ENCODE measurements at places on chromosomes 2 and 18.
A peak's percentile ranks its signal among the peaks of the same experiment; 100 is the strongest.

- DNase-seq: peak; percentile 19
These were observed 100.9 kb downstream of the DPP10 start for GRCh38 chr2:114543236-114543766.

DNA sequence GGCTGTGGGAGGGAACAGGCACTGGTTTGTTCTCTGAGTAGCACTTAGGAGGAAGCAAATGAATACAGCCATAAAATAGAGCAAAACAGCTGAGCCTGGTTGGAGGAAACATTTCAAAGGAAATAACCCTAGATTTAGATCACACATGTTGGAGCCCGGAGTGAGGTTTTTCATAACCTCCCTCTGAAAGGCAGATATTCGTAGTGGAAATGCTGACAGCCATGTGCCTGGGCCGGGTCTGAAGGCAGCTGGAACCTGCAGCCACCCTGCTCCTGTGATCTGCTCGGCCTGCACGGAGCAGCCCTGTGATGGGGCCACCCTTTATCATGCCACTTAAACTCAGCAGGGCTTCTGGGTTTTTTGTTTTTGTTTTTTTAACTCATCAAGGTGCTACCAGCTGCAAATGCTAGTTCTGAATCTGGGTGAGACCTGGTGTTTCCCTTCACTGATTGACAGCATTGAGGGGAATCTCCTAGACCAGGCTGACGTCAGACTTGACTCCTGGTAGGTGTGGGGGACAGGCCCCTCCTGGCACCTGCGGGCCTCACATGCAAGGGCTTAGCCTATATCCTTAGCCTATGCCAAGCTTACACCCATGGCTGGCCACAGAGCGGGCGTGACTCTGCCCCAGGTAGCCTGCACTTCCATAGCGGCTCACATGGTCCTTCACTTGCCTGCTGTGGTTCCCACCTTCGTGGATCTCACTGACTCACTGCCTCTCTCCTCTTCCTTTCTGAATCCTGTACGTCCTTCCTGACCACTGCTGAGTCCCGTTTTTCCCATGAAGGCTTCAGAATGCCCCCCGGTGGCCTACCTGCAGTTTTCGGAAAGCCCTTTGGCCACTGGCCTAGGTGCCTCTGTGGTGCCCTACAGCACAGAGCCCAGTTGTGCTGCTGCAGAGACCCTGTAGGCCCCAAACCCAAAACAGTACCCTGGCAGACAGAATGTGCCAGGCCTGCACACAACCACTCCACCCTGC lies 217.3 kb downstream of the SEPTIN10 start:
- DNase-seq: no peak

DNA sequence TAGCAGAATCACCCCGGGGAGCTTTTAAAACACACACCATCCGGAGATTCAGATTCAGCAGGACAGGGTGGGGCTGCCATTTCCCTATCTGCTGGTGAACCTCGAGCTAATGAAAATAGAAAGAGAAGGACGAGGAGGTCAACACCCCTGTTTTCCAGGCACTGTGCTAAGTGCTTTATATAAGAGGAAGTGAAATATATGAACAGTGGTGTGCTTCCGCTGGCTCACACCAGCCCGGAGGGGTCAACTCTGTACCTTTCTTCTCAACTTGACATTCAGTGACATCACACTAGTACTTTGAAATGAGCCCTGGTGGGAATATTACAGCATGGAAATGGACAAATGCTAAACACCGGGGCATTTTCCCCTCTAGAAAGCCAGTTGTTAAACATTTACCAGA lies 108.3 kb upstream of the LTBP1 start:
- no peak for DNase-seq

DNA sequence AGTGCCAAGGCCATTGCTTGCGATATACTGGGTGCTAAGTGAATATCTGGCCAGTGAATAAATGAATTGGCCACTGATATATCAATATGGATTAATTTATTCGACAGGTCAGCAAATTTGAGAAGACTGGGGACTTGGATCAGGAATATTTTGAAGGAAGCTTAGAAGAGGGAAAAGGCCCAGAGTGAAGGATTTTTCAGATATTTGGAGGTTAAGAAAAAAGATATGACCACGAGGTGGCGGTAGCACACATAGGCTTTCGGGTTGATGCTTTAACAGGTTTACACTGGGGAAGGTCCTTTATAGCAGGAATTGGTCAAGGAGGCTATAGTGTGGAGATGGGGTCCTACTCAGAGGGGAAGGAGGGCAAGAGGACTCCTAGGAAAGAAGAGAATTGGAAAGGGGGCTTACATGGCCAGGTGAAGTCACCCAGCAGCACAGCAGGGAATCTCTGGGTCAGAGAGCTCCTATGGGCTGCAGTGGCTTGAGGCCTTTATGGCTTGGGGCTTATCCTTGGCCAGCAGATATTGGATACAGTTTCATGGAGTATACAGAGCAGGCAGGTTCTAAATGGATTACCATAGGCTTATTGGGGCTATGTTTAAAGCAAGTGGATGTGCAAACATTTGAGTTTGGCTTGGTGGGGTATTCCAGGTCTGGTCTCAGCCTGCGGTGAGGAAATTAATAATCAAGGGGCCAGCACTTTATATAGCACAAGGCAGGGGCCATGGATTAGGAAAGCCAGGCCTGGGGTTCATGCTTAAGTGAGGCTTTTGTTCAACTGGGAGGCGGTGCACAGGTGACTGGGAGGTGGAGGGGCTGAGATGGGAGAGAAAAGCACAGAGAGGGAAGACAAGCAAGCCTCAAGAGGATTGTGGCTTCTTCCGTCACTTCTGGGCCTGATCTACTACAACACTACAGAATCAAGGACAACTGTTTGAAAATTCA lies 9.7 kb downstream of the IL1RN start:
- DNase-seq: peak; percentile 41

GRCh38 chr2:28751956-28752630 lies 463 bp downstream of the PPP1CB start:
- DNase-seq: peak; percentile 8

- DNase-seq: no peak
These were observed 81.9 kb upstream of the VWC2L start for GRCh38 chr2:214328941-214329340.

DNA sequence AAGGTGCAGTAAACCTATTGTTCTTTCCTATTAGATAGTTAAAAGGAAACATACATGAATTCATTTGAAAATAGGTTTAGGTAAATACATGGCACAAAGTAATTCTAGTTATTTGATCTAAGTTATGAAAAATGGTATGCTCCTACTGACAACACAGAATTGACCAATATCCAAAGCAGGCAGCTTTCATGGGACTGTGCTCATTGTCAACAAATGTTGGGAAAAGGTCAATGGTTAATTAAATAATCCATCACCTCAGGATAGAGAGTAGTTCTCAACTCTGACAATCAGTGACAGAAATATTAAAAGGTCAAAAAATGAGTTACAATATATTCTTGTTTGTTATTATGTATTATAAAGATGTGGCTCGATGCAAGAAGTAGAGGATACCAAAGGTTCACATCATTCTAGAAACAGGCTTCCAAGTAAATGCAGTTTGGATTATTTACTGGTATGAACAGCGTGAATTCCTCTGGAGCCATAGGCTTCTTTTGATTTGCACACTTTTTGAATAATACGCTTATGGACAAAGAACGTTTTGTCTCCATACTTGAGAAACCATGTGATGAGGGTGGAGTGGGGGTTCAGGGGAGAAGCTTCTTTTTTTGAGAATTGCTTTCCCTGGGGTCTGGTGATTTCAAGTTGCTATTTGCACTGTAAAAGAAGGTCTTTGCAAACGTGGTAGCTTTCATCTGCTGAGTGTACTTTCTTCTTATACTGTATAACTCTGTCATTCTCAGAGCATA lies 422.0 kb upstream of the ZEB2 start:
- no peak for DNase-seq

DNA sequence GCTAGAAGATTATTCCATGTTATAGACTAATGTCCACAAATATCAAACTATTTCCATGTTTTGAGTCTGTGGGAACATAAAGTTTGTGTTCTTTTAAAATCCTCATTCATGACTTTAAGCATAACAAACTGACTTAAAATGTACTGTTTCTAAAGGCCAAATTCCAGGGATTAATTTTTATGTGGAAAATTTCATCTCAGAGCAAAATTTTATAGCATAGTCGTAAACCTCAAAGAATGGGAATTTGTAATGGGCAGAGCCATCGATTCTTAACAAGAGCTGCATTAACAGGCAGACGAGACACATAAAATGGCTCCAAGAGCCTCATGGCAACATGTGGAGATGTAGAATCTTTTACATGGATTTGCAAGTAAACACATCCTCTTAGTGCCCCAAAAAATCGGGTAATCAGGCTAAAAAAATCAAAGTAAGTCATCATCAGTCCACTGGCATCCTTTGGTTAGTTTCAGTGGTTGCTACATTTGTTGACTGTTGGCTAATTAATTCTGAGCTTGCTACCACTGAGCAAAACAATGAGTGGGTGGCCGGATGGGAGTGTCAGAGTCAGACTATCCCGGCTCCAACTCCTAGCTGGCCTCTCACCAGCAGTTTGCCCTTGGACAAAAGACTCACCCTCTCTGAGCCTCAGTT lies 119.6 kb downstream of the FAM210A start:
- no peak for DNase-seq

DNA sequence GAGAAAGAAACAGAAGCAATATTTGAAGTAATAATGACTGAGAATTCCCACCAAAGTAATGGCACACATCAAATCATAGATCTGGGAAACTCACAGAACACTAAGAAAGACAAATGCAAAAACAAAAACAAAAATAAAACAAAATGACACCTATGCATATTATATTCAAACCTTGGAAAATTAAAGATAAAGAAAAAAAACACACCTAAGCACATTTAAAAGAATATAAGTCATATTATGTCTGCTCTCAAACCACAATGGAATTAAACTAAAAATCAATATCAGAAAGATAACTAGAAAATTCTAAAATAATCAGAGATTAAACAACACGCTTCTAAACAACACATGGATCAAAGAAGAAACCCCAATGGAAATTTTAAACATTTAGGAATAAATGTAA lies 59.7 kb upstream of the GALNT5 start:
- DNase-seq: no peak

GRCh38 chr2:69514819-69515218 lies 77.6 kb upstream of the NFU1 start:
- DNase-seq: no peak

DNA sequence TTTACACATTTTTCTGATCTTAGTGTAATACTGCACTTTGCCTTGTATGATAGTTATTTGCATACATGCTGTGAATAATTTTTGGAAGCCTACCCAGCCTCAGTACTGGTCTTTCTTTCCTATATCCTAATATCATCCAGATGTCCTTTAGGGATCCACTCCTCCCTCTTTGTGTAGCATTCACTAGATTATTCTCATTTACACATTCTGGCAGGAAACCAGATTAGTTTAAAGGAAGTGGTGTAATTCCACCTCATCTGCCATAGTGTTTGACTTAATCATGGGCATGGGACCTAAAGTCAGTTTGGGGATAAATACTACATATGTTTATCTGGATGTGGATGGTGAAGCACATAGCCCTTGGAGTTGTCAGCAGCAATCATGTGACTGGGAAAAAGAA lies 444.9 kb upstream of the MAP2 start:
- DNase-seq: no peak

- peak; percentile 34 for DNase-seq
These were observed 29.2 kb downstream of the SPATS2L start for GRCh38 chr2:200335657-200336056.

DNA sequence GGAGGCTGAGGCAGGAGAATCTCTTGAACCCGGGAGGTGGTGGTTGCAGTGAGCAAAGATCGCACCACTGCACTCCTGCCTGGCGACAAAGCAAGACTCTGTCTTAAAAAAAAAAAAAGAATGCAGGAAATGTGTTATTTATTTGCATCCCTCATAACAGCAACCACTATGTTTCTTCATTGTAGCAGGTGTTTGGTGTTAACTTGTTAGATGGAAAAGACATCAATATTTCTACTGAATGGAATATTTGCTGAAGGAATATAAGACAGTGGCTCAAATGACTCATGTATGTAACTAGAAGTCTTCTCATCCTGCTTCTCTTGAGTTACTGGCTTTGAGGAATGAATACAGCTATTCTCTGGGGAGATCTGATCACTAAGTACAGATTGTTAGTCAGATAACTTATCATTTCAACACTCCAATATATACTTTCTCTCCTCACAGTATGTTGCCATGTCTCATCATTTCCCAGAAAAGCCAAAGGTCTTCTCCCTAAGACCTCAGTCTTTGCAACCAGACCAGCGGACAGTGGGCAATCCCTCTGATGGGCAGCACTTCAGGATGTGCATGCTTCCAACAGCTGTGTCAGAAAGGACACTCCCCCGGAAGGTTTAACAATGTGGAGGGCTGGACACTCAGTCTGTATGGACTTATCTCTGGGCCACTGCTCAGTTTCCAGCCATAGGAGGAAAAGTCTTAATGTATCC lies 104.4 kb upstream of the STK17B start:
- DNase-seq: peak; percentile 87

- no peak for DNase-seq
These were observed 61.8 kb upstream of the CDC42EP3 start for GRCh38 chr2:37733251-37733650.

DNA sequence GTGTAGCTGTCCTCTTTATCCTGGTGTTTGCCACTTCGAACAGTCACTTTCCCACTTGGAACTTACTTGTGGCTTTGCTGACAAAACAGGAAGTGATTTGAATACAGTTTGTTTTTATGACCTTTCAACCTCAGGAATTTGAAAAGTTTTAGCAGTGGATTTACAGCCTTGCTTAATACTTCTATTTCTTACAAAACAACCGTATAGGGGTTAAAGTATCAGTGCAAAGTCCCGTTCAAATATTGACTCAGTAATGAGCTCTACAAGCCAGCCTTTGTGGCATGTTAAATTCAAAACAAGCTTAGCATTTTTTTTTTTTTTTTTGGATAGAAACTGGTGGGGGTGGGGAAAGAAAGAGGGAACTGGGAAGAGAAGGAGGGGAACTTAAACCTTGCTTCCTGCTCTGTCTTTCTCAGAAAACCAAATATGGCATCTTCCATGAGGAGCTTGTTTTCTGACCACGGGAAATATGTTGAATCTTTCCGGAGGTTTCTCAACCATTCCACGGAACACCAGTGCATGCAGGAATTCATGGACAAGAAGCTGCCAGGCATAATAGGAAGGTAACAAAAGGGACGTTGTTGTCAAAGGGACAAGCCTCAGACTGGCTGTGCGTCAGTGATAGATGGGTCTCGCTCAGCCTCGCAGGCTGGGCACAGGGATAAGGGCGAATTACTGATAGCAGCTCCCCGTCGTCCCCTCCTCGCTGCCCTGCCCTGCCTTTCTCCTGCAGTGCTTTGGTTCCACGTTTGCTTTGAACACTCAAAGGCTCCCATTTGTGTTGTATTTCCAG lies at the start of gene HNMT:
Gene HNMT, plus strand, starts transcription at position 408 of the 793 bp plus-strand sequence. Its CDS starts 19 bp downstream, at position 427.
- peak; percentile 70 for DNase-seq

DNA sequence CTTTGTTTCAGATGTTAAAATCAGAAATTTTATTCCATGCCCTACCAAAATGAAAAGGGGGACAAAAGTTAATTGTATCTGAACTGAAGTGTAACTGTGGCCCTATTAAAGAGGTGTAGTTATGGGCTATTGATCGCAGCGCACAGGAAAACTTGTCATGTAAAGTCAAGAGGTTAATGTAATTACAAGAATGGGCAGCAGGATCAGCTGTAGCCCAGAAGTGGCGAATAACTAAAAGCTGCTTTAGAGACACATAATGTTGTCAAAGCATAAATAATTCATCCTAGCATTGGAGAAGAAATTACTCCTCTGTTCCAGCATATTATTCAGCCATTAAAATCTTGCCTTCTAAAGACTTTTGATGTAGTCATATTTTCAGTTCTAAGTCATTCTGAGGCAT lies 211.8 kb downstream of the EPHA4 start:
- DNase-seq: no peak

Measured in fibroblast of skin of back (primary cell).